ENCODE measurements at places on chromosomes 3 and 15.

- peak; percentile 95 for DNase-seq
These were observed 242.9 kb downstream of the WNT5A start for GRCh38 chr3:55244247-55244646.

DNA sequence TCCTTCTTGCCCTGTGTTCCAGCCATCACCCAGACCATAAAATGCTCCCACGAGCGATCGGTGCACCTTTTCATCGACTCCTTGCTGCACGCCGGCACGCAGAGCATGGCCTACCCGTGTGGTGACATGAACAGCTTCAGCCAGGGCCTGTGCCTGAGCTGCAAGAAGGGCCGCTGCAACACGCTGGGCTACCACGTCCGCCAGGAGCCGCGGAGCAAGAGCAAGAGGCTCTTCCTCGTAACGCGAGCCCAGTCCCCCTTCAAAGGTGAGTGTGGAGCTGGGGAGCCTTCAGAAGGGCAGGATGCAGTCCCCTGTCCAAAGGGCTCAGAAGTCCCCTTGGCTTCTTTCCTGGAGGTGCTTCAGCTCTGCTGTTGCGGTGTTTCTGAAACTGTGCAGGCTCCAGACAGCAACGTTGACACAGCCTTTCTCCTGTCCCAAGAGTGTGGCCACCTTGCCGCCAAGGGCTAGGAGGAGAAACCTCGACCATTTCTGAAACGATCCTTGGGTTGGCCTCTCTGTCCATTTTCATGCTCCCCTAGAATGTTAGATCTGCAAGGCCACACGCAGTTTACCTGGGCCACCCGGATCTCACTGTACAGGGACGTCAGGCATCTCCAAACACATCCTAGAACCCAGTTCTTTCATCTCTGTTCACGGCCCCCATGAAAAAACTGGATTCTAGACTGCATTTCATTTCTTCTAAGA, 116.7 kb downstream of the LIPC start:
- DNase-seq, result no peak

DNA sequence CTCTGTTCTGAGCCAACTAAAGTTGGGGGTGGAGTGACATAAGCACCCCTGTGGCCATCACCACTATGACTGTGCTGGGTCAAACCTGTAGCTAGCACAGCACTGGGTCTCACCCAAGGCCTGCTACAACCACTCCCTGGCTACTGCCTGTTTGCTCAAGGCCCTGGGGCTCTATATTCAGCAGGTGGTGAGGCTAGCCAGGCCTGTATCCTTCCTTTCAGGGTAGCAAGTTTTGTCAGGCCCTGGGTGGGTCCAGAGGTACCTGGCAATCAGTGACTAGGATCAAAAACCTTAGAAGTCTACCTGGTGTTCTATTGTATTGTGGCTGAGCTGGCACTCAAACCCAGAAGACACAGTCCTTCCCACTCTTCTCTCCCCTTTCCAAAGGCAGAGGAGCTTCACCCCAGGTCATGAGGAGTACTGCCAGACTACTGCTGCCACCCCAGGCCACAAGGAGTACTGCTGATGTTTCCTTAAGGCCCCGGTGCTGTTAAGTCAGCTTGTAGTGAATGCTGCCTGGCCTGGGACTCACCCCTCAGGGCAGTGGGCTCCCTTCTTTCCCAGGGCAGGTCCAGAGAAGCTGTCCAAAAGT, 170.8 kb downstream of the IGSF11 start:
- DNase-seq, result no peak

DNA sequence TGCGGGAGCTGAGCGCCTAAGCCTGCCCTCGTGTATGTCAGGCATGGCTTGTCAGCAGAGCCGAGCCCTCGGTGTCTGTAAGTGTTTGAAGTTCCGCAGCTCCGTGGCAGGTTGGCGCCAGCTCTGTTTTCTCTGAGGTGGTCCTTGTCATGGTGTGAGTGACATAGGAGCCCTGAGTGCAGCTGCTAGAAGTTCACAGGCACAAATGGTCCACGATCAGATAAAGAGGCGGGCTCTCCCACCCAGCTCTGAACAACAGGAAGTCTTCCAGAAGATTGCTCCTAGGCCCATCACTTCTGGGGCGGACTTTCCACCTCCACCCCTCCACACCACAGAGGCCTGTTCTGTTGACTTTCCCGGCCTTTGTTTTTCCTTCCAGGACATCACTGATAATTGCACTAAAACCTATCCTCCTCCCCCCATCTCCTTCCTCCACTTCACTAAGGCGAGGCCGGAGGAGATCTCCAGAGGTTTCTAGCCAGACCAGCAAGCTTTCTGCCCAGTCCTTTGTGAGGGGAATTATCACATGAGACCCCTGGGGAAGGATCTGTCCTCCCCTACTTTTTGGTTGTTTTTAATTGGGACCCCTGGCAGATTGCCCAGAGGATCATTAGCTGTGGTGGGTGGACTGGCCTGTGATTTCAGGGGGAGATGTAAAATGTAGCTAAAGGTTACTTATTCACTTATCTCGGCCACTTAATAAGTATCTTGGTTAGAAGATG, 19.9 kb downstream of the ITPR1 start:
- no peak for DNase-seq

GRCh38 chr3:140395134-140396075, 282.5 kb upstream of the TRIM42 start:
- DNase-seq, result no peak

GRCh38 chr15:94174399-94174802, 57.0 kb upstream of the MCTP2 start:
- DNase-seq, result no peak

DNA sequence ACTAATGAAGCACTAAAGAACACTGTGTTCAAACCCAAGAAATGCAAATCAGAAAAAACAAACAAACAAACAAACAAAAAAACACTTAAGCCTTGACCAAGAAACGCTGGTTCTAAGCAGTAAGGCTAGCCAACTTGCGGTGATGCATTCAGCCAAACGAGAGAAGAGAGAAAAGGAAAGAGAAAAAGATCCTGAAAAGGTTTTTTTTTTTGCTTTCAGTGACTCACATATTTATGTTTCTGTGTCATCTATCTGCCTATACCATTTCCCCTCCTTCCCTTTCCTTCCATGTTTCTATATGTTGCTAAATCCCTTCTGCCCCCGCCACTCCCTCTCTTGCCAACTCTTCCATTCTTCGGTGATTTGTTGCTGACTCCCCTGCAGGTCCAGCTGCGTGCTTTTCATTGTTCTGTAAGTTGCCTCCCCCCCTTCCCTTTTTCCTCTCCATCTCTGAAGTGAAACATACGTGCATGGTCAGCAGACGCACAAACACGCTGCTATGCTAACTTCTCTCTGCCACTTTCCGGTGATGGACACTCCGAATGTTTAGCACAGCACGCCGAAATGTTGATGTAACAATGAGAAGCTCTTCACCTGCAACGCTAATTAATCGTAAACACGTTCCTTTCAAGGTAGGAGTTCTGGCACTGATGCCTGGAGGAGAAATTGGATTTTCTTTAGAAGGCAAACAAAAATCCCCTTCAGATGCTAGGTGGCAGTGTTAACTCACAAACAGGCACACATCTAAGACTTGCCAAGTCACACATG, 154.4 kb downstream of the TUSC7 start:
- peak; percentile 50 for DNase-seq

GRCh38 chr3:48157950-48158376, 30.3 kb downstream of the CDC25A start:
- DNase-seq, result no peak

DNA sequence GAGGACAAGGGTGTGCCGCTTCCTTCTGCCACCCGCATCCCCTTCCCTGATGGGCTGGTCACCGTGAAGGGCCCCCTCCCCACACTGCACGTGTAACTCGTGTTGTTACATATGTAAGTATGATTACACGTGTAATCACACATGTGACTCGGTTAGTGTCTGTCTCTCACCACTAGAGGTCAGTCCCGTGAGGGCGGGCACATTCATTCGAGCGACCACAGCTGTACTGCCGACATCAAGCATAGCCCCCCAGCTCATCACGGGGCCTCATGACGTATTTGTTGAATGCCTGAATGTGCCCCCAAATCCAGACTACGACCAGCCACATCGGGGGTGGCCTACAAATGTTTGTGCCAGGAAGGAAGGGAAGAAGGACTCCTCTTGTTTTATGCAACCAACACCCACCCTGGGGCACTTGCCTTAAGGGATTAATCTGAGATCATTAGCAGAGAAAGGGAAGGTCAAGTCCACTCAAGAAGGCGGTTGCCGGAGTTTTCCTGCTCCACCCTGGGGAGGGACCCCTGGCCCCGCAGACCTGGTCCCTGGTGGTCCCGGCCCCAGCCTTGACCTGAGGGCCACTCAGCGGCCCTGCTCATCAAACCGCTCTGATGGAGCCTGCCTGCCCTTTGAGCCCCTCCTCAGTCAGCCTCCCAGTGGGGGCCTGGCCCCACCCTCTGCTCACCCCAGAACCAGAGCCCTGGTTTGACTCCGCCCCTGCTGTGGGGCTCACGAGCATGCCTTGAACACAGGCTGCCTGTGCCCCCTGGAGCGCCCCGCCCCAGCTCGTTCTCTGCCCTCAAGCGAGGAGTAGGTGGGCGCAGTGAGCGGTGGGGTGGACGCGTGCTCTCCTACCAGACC, 52.8 kb downstream of the RGMA start:
- DNase-seq, result peak; percentile 47

GRCh38 chr3:151439652-151440125, 21.2 kb downstream of the IGSF10 start:
- DNase-seq, result peak; percentile 69

GRCh38 chr15:75237316-75237982, 20.7 kb upstream of the GOLGA6C start:
- DNase-seq, result no peak

DNA sequence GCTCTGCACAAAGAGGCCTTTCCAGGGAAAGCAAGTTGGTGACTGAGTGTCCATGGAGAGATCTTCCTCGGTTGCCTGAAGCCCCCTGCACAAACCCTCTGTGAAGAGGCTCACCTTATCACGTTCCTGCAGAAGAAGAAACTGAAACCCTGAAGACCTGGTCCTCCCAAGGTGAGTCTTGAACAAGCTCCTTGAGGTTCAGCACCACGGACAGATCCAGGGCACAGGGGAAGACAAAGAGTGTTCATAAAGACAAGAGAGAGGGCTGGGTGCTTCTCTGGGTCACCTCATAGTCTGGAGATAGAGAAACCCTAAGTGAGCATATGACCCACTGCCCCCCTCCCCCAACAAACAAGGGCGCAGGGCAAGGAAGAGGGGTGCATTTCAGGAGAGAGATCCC, 21.7 kb upstream of the TBC1D21 start:
- no peak for DNase-seq

DNA sequence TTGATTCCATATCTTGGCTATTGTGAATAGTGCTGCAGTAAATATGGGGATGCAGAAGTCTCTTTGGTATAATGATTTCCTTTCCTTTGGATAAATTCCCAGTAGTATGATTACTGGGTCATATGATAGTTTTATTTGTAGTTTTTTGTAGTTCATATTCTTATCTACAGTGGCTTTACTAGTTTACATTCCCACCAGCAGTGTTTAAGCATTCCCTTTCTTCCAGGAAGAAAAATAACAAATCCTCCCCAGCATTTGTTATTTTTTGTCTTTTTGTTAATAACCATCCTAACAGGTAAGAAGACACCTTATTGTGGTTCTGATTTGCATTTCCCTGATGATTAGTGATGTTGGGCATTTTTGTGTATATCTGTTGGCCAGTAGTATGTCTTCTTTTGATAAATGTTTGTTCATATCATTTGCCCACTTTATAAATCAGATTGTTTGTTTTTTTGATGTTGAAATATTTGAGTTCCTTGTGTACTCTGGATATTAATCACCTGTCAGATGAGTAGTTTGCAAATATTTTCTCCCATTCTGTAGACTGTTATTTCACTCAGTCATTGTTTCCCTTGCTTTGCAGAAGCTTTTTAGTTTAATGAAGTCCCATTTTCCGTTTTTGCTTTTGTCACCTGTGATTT, 163.3 kb upstream of the THRB start:
- DNase-seq, result no peak

DNA sequence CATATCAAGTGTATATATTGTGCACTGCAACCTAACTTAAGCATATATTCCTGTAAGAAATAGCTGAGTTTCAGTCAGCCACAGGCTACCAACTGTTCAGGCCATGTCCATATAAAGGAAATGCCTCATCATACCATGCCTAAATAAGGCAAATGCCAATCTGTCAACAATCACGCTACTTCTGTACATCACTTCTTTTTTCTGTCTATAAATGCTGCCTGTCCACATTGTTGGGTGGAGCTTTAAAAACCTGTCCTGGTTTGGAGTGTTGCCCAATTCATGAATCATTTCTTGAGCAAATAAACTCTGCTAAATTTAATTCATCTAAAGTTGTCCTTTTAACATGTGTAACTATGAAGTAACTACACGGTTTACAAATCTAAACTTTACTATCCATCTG, 1091.9 kb downstream of the NSUN3 start:
- DNase-seq, result peak; percentile 11

DNA sequence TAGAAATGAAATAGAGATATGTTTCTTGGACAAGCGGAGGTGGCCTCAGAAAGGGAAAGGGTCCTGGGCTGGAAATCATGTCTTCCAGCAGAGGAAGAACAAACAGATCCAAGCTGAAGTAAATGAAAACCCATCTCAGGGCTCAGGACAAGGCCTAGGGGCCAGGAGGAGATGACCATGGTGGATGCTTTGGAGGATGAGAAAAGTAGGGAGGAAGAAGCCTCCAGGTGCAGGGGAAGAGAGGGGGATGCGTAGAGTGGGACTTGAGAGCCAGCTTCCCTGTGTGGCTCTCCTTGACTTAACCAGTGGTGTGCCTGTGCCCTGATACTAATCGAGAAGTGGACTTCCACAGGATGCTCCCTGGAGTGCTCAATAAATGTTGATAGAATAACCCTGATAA, 203.2 kb downstream of the FAM43A start:
- DNase-seq, result no peak

- DNase-seq, result no peak
These were observed 76.7 kb downstream of the ARNT2 start for GRCh38 chr15:80480909-80481308.

DNA sequence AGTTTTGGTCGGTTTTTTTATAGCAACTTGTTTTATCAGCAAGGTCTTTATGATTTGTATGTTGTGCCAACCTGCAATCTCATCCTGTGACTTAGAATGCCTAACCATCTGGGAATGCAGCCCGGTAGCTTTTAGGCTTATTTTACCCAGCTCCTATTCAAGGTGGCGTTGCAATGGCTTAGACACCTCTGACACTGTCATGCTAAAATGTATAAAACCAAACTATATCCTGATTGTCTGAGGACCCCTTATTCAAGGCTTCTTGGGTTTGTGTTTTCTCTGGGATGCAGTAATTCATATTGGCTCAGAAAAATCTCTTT, 209.0 kb upstream of the ALCAM start:
- no peak for DNase-seq

Data from NCI-H2081 (cell line).